NCI-H510A (cell line): ENCODE measurements at places on chromosomes 3 and 15.

DNA sequence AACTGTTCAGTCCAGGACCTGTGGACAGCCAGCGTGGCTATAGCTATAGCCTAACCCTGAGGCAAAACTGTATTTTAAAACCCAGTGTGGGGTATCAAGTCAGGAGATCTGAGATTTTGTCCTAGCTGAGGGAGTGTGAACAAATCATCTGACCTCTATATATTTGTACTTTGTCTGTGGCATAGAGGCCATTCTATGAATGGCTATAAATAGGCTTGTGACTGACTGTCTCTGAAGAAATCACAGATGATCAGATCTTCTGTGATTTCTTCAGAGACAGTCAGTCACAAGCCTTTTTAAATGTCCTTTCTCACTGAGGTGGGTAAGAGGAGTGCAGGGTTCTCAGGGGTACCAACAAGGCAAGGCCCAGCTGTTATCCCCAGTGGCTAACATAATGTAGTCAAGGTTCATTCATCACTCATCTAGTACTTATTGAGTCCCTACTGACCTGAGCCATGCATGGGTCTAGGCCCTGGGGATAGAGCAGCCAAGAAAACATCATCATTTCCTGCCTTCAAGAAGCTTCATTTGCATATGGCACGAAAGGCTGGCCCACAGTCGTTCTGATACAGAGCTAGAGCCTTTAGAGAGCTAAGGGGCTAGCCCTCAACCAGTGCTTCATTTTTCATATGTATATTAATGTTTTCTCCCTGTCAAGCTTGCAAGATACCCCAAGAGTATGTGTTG, 53.3 kb downstream of the TIPARP start:
- no peak for DNase-seq

- DNase-seq: no peak
Observed at GRCh38 chr15:89098281-89098680, 10.0 kb downstream of the ABHD2 start.

GRCh38 chr15:79257454-79257853, 25.1 kb upstream of the ANKRD34C start:
- no peak for DNase-seq

GRCh38 chr3:64584179-64584578, 103.6 kb downstream of the ADAMTS9 start:
- no peak for DNase-seq

DNA sequence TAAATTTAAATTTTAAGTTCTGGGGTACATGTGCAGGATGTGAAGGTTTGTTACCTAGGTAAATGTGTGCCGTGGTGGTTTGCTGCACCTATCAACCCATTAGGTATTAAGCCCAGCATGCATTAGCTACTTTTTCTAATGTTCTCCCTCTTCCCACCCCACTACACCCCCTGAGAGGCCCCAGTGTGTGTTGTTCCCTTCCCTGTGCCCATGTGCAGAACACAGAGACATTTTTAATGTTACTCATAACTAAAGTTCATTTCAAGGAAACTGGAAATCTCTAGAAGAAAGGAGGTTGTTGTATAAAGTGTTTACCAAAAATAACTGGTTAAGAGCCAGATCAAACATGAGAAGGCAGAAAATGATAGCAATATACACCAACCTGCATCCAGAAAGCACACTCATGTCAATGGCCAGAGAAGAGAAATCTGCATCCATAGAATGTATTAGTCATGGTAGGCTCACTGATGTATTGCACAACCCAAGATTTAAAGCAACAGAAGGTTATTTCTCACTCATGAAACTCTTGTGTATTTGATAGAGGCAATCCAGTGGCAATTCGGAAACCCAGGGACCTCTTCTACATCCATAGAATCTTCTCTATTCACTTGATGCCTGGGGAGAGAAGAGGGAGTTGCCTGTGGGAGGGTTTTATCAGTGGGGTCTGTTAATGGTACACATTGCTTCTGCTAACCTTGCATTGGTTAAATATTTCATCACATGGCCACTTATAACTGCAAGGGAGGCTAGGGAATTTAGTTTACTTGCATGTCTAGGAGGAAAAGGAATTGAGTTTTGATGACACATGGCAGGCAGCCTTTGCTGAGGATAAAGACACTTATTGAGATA, 321.9 kb upstream of the RASGRP1 start:
- no peak for DNase-seq

- no peak for DNase-seq
Observed at GRCh38 chr3:159911664-159912037, 77.0 kb upstream of the IL12A start.

DNA sequence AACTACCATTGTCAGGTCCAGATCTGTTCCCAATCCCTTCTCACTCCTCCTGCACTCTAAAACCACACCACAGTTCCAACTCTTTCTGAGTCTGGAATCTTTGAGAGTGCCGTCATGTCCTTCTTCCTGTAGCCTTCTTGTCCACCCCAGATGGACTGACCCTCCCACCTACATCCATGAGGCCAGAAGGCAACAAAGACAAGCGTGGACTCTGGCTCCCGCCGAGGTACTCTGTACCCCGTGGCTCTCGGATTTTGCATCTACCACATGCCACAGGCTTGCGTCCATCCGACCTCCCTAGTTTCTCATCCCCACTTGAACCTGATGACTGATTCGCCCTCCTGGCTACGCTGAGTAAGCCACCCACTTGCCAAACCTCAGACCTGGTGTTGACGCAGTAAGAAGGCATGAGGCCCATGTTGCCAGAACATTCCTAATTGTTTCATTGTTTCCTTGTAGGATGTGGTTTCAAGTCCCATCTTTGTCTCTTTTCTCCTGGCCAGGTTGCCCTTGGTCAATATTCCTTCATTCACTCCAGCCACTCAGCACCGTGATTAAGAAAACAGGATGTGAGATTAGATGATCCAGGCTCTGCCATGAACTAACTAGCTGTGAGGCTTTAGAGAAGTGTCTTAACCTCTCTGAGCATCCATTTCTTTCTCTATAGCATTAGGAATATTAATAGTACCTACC, 1.1 kb upstream of the ZBTB38 start:
- DNase-seq: no peak

DNA sequence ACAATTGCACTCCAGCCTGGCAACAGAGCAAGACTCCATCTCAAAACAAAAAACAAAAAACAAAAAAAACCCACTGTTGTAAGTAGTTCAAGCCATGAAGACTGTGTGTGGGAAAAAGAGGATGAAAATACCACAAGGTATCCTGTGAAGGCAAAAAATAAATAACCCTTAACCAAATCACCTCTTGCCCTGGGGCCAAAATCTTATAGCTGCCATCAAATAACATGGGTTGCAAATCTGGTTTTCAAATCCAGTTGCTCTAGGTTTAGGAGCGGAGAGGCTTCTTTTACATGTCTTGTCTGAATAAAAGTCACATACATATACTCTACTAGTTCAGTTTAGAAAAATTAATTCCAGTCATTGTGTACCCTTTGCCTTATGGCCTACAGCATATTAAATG, 87.0 kb upstream of the STT3B start:
- no peak for DNase-seq

GRCh38 chr3:171352387-171352935, 107.7 kb downstream of the TNIK start:
- no peak for DNase-seq

DNA sequence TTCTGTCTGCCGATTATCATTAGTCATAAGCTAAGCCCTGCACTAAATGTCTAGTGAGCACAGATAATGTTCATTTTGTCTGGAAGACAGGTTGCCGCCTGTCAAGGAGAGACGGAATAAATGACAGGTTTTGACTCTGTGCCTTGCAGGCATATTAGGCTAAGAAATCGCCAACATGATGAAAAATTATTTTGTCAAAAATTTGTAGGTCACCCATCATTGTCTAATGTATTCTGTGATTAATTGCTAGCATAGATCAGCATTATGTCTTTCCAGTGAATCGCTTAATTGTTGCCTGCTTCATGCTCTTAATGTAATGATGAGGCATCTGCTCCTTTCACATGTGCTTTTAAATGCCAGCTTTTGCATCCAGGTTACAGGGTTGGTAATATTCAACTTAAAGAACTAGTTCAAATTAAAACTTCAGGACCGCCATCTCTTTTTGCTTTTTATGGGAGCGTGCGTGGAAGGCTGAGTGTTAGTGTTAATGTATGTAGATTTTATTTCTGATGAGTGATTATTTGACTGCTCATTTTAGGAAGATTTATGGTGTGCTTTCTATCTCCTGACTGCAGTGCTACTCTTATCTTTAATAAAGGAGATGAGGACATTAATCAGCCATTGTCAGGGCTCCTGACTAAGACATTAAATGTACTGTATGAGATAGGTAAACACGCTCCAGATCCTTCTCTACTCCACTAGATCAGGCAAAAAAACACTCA, 120.8 kb upstream of the MEIS2 start:
- DNase-seq: no peak

DNA sequence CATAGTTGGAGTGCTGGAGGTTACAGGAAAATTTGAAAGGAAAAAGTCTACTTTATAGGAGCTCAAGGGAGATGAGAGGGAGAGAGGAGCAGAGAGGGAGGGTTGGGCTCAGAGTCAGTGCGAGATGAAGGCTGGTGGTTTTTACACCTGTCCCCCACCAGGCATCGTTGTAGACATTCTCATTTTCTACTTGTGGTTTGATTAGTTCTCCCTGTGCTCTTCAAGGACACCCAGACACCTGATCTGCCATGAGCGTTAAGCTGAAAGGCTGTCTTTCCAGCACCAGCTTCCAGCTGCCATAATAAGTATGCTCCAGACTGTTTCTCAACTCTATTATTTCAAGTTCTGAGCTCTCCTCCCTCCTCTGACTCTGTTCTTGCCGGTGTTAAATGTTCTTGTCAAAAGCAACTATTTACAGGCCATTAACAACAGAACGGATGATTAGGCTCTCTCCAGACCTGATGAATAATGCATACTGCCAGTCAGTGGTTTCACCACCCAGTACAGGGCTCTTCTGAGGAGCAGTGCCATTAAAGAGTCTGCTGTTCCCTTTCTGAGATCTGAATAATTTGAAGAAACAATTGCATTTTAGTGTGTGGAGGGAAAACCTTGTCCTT, 514.6 kb upstream of the MCTP2 start:
- DNase-seq: no peak

- DNase-seq: no peak
Observed at GRCh38 chr3:169103951-169104941, 559.3 kb downstream of the MECOM start.

DNA sequence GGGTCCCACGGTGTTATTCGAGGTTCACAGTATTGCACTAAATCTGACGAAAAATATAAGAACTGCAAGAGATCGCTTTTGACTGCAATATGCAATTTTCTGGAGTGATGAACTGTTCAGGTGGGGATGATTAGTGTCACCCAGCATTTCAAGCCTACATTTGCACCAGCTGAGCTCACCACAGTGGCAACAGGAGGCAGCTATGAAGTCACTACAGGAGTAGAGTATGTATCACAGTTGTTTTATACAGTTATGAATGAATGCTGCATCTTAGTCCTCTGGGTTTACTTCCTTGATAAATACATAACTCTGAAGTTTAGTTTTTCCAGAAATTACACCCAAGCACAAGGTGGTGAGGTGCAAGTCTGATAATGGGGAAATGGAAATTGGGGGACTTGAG, 69.6 kb downstream of the CHSY1 start:
- DNase-seq: no peak

DNA sequence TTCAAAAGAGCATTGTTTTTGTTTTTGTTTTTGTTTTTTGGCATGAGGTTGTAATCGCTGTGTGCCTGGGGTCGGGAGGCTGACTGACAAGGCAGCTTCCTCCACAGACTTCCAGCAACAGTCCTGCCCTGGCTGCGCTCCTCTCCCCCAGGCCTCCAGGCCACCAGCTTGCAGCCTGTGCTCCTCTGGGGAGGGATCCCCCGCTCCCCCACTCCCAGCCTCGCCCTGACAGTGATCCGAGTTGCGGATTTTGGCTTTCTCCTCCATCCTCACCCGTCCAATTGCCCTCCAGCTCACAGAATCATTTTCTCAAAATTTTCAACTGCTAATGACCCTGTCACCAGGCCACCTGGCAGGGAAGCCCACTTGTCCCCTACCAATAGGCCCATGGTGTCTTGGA, 36.5 kb upstream of the PCSK6 start:
- no peak for DNase-seq

GRCh38 chr3:21330293-21330692, 420.7 kb downstream of the ZNF385D start:
- DNase-seq: no peak

DNA sequence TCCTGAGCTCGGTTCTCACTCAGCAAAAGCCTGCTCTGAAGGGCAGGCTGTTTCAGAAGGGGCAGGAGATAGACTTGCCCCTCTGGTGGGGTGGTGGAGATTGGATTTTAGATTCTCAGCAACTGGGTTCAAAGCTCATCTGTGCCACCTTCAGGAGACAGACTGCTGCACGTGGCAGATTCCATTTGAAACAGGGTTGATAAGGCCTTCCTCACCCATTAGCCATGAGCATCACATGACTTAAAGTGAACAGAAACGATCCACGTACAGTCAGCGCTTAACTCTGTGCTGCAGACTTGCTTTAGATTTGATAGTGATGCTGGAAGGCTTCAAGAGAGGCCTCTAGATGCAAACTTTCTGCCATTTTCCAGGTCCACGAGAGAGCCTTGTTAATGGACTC, 35.0 kb upstream of the MGLL start:
- DNase-seq: no peak

GRCh38 chr15:28082891-28083684, 16.0 kb downstream of the OCA2 start:
- DNase-seq: no peak

GRCh38 chr3:11995120-11995519, 9.1 kb upstream of the SYN2 start:
- DNase-seq: peak; percentile 48

GRCh38 chr3:34957677-34958076, 681.6 kb upstream of the ARPP21 start:
- DNase-seq: no peak

DNA sequence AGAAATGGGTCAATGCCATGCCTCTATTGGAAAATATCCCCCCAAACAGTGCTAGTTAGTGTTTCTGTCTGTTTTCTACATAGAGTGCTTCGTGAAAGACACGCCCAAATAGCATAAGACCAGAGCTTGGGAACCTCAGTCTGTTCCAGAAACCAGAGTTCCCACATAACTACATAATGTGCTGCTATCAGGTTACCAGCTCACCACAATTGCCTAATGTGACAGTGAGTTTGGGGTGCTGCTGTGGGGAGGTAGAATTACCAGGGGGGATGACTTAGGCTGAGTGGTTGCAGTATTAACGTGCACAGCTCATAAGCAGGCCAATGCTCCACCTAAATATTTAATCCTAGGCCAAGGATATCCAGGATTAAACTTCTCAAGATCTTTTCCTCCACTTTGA, 39.2 kb downstream of the DUT start:
- no peak for DNase-seq

DNA sequence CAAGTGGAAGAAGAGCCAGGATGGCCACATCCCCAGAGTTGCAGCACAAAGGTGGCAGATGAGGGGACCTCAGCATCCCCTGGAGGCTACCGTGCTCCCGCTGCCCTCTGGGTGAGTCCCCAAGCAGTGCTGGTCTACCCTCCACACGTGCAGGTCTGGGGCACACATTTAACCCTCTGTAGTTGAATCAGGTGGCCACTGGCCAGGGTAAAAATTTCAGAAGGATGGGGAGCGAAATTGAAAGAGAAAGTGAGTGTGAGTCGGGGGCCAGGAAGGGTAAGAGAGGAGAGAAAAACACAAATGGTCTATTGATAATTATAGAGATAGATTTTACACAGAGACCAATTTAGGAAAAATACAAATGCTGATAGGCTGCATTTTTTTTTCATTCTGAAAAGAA, 139.5 kb upstream of the EIF1B start:
- no peak for DNase-seq
